ENCODE measurements at places on chromosomes 5 and 9.

DNA sequence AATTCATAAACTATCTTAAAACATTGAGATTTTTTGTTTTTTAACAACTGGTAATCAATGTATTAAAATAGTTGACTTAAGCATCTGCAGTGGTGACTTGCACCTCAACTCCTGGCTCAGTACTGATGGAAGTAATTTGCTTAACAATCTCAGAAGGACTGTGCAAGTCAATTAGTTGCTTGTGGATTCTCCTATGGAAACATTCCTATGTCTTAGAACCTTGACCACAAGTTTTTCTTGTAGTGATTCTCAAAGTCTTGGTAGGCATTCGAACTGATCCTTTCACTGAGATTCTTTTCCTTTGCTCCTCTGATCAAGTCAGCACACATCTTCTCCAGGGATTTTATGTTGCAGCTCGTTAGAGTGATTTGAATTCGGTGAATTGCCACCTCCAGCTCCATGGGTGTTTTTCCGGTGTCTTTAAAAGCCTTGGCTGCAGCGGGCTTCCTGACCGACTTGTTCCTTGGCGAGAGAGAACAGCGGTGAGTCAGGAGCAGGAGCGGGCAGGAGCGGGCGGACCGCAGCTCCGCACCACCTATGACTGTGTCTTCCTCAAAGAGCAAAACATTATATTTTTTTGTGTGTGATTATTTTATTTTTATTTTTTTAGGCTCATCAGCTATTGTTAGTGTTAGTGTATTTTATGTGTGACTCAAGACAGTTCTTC lies 21.1 kb downstream of the HMGXB3 start:
- no peak for DNase-seq

- DNase-seq = no peak
These were observed 12.4 kb upstream of the NFIB start for GRCh38 chr9:14326264-14326826.

GRCh38 chr5:87116825-87117512 lies 150.7 kb upstream of the RASA1 start:
- no peak for DNase-seq

DNA sequence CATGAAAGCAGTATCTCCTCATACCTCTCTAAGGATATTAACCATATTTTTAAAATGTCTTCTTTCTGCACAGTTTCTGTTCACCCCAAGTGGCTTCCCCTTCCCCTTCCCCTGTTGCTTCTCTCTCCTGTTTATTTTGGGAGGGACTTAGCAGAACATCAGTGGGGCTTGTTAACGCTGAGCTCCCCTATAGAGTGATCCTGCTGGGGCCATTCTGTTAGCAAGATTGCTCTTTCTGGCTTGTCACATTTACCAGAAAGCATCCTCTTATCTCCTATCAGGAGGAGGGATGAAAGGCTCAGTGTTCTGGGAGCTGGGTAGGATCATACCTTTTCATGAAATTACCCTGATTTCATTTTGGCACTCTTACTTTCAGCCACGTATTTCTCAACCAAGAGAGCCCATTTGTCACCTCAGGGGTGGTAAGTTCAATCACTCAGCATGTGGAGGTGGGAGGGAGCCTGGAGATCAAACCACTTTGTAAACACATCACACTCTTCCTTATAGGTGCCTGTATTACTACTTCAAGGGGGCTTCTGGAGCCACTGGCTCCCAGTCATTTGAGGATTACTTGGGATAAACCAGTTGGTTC lies 16.7 kb downstream of the NXNL2 start:
- DNase-seq = no peak

DNA sequence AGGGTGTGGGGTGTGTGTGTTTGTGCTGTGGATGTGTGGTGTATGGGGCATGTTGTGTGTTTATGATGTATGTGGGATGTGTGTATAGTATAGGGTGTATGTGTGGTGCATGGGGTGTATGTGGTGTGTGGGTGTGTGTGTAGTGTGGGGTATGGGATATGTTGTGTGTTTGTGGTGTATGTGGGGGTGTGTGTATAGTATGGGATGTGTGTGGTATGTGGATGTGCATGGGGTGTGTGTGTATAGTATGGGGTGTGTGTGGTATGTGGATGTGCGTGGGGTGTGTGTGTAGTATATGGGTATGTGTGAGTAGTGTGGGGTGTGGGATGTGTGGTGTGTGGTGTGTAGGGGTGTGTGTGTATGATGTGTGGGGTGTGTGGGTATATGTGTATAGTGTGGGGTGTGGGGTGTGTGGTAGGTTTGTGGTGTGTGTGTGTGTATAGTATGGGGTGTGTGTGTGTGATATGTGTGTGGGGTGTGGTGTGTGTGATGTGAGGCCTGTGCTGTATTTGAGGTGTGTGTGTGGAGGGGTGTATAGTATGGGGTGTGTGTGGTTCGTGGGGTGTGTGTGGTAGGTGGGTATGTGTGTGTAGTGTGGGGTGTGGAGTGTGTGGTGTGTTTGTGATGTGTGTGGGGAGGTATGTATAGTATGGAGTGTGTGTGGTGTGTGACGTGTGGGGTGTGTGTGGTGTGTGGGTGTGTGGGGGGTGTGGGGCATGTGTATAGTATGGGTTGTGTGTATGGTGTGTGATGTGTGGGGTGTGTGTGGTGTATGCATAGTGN lies 10.5 kb downstream of the ECSCR start:
- DNase-seq = no peak

GRCh38 chr5:163079618-163080017 lies 357.8 kb upstream of the CCNG1 start:
- DNase-seq = no peak

DNA sequence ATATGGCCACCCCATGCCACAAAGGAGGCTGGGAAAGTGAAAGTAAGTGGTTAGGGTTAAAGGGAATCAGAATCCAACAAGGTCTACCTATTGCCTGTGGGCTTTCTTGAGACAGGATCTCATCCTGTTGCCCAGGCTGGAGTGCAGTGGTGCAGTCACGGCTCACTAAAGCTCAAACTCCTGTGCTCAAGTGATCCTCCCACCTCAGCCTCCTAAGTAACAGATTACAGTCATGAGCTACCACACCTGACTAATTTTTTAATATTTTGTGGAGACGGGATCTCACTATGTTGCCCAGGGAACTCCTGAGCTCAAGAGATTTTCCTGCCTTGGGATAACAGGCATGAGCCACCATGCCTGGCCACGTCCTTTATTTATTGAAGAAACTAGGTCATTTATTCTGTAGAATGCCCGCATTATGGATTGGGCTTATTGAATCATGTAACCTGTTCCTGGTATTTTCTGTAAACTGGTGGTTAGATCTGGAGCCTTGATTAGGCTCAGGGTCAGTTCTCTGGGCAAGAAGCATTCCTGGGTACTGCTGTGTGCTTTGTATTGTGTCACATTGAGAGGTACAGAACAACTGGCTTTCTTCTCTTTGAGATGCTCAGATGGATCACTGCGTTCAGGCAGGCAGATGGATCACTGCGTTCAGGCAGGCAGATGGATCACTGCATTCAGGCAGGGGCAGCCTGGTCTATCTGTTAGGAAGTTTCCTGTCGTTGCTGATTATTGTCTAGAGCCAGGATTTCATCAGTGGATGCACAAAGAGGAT lies 41.6 kb downstream of the ERGIC1 start:
- DNase-seq = no peak

GRCh38 chr5:150247726-150248125 lies 41.8 kb downstream of the CAMK2A start:
- no peak for DNase-seq

DNA sequence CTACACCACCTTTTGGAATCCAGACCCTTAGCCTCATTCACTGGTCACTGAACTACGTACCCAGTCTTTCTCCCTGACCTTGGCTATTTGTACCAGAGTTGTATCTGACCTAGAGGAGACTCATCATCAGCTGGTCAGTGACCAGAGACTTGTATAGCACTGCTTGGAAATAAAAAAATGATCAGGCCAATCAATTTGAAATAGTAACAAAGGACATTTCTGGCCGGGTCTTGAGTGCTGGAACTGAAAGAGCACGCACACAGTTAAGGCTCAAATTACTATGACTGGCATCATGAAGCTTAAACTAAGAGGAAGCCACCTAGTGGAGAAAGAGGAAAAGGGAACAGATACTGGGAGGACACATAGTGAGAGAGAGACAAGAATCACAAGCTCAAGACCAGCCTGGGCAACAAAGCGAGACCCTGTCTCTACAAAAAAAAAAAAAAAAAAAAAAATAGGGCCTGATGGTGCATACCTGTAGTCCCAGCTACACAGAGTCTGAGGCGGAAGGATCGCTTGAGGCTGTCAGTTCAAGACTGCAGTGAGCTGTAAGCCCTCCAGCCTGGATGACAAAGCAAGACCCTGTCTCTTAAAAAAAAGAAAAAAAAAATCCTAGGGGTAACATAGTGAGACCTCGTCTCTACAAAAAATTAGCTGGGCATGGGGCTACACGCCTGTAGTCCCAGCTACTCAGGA lies 12.8 kb upstream of the SRP19 start:
- no peak for DNase-seq

DNA sequence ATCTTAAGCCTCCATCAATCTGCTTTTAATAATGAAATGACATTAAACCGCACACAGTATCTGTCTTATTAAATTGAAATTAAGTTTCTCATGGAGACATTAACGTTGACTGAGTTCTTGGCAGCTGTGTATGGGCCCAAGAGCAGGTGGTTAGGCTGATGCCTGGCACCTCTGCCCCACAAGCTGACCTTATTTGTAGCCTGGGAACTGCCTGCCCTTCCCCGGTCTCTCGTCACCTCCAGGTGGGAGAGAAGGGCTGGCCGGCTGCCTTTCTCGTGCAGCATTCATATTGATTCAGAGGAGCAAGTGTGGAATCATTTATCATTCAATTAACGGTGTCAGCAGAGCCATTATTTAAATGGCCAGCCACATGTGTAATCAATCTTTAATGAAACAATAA lies 53.0 kb upstream of the FCN1 start:
- DNase-seq = no peak

DNA sequence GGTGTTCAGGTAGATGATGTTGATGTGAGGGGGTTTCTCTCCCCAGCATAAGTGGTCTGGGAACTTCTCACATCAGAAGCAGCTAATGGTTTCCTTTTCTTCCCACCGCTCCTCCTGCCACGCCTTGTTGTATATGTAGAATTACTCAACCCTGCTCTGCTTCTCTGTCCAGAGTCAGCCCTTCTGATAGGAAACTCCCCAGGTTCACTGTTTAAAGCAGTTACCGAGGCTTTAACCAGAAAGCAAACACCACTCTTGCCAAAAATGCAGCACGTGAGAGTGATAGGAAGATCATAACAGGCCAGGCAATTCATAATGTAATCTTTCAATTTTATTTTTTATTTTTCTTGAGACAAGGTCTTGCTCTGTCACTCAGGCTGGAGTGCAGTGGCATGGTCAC lies 10.5 kb upstream of the TMEM252 start:
- DNase-seq = no peak

GRCh38 chr9:131667576-131667975 lies 72.3 kb downstream of the RAPGEF1 start:
- DNase-seq = peak; percentile 67

DNA sequence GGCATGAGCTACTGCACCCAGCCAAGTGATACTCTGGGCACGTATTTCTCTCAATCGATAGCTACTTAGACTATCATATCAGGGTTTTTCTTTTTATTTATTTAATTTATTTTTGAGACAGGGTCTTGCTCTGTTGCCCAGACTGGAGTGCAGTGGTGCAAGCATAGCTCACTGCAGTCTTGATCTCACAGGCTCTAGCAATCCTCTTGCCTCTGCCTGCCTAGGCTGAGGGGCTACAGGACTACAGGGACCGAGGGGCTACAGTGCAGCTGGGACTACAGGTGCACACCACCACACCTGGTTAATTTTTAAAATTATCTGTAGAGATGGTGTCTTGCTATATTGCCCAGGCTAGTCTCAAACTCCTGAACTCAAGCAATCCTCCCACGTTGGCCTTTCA lies 20.3 kb upstream of the ANKHD1 start:
- DNase-seq = no peak

- DNase-seq = no peak
These were observed 234.4 kb downstream of the MAST4 start for GRCh38 chr5:66830636-66831035.

DNA sequence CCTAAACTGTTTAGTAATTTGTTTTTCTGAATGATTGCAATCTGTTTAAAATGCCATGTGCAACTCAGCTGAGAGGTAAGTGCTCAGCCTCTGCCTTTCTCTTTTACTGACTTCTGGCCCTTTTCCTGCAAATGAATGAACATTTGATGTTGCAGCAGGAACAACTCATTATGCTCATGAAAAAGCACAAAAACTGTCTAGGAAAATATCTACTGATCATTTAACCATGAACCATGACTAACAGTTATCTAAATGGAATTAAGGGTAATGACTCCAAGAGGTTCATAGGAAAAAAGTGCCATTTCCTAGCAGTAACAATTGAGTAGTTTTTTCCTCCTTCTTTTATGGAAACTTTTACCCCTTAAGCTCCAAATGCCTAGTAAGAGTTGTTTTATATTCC lies 70.6 kb upstream of the ANKH start:
- no peak for DNase-seq

DNA sequence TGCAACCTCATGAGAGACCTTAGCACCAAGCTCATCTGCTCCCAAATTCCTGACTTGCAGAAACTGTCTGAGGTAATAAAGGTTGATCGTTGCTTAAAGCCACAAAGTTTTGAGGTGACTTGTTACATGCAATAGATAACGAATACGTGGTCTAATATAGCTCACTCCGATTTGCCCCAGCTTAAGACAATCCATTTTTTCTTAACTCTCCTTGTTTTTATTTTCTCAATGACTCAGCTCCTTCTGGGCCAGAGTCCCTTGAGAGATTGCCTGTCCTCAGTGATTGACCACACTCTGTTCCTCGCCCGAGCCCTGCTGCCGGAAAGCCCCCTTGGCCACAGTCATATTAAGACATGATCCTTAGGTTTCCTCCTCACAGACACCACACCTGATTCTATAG lies 63.7 kb upstream of the FANCC start:
- no peak for DNase-seq

GRCh38 chr9:113178087-113178486 lies 27.3 kb downstream of the SLC31A2 start:
- no peak for DNase-seq

DNA sequence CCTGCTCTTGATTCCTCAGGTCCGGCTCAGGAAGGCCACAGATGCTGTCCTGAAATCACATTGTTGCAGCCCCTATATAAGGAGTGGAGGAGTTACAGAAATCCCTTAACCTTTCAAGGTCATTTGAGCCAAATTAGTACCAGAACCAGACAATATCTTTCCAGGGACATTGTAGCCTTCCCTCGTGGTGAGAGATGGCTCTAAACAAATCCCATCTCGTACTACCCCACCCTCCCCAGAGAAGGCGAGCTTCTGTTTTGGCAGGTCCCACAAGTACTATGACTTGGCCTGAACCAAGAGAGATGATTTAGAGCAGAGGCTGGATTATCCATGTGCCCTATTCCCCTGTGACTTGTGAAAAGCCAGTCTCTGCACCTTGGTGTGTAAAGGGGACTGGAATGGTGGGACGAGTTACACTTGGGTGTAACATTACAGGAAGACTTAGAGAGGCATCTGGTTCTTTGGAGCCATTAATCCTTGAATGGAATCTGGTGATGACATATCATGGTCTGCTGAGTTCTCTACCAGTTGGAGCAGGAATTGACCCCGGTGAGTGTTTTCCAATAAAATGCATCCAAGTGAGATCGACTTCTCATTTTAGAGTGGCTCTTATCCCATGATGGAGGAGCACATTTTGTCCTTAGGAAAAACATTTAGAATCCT lies at the start of gene FAM240B:
TSS of gene FAM240B (minus strand) at position 51 of the 663 bp plus-strand sequence. CDS start 16,134 bp downstream, outside the sequence.
- no peak for DNase-seq

Measured in stimulated activated CD4-positive, alpha-beta T cell treated with anti-CD3 and anti-CD28 coated beads, Interleukin-15, amount 100 ng/mL, for 48 hours (primary cell).